ENCODE measurements at places on chromosomes 11 and 22.

DNA sequence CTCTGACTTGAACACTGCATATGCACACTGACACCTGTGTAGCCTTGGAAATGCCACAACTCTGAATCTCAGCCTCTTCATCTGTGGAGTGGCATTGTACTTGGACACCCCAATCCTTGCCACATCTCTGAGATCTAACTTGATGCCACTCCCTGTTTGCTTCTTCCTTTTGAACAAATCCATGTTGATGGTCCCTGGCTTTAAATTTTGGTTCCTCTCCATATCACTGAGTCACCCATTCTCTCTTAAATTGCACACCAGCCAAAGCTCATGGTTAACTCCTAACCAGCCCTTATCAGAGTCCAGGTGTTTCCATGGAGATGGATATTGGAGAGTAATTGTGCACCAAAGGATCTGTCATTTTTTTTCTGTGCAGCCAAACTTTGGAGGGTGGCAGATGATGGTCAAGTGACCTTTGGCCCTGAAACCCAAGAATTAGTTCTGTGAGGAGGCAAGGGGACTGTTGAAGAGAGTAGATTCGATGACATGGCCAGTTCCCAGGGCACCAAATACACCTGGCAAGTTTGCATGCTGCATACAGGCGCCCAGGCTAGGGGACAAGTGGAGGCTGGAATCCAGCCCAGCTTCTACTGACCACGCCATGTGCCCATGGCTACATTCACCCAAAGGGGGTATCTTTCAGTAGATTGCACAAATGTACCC, 25.1 kb upstream of the PAMR1 start:
- no peak for DNase-seq

DNA sequence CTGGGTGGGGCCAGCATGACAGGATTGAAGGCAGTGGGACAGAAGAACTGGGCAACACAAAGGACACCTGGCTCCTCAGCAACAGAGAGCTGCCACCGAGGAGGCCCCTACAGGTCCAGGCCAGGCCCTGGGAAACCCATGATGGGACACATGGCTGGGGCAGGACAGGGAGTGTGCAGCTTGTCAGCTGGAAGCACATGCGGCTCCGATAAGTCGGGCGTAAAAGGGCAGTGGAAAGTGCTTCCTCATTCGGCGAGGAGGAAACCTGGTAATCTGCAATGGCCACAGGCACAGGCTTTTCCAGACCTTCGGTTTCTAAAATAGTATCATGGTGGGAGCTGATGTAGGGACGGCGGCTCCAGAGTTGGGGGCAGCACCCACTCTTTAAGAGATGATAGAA, 16.5 kb downstream of the GNAZ start:
- DNase-seq = no peak

- DNase-seq = no peak
These were observed 41.6 kb downstream of the C11orf96 start for GRCh38 chr11:43984039-43984438.

DNA sequence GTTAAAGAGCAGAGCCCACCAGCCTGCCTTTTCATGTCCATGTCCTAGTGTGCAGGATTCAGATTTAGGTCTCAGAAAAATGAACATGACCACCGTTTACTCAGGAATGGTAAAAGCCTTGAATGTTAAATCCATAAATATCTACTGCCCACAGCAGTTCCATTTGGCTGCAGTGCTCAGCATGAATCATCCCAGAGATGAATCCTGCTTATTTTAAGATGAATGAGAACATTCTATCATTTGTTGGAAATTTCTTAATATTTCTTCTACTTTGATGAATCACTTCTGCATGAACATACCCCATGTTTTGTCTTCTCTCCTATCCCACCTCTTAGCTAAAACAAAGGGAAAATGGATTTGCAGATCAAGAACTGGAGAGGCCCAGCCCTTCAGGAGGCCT, 47.5 kb upstream of the AQP11 start:
- DNase-seq = no peak

DNA sequence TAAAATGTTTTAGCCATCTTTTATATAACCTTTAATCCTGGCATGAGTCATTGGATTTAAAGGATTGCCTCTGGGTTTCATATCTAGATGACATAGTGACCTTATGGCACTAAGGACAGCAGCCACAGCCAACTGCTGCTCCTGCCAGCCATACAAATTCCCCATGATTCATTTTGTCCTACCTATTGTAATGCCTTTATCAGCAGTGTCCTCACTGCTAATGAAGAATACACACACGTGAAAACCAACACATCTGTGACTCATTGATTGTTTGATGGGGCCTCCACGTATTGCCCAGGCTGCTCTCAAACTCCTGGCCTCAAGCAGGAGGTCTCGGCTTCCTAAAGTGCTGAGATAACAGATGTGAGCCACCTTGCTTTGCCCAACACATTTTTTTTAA, 1.8 kb downstream of the LDHAL6A start:
- no peak for DNase-seq

DNA sequence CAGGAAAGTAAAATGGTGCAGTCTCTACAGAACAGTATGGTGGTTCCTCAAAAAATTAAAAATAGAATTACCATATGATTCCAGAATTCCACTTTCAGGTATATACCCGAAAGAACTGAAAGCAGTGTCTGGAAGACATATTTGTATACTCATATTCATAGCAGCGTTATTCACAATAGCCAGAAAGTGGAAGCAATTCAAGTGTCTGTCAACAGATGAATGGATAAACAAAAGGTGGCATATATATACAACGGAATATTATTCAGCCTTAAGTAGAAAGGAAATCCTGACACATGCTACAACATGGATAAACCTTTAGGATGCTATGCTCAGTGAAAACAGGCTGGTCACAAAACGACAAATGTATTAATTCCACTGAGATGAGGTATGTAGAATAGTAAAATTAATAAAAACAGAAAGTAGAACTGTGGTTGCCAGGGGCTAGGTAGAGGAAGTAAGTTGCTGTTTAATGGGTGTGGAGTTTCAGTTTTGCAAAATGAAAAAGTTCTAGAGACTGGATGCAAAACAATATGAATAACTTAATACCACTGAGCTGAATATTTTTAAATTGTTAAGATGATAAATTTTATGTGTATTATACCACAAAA, 14.5 kb downstream of the SAA1 start:
- no peak for DNase-seq

GRCh38 chr11:33529461-33529860, 171.2 kb downstream of the C11orf91 start:
- DNase-seq = no peak

GRCh38 chr11:69664103-69664775, 10.9 kb downstream of the LTO1 start:
- no peak for DNase-seq

DNA sequence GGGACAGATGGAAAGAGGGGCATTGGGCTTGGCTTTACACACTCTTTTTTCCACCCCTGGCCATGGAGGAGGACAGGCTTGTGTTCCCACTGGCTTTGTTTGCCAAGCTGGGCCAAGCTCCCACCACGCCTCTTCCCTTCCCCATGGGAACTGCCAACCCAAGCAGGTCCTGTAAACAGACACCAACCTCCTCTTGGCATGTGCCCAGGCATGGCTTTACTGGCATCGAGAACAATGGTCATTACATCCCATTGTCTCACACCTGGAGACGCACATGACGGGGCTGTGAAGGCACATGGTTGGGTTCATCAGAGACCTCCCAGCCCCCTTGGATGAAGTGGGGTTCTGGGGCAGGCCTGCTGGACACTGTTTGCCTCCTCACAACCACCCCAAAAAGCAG, 11.7 kb downstream of the SEC14L3 start:
- no peak for DNase-seq

DNA sequence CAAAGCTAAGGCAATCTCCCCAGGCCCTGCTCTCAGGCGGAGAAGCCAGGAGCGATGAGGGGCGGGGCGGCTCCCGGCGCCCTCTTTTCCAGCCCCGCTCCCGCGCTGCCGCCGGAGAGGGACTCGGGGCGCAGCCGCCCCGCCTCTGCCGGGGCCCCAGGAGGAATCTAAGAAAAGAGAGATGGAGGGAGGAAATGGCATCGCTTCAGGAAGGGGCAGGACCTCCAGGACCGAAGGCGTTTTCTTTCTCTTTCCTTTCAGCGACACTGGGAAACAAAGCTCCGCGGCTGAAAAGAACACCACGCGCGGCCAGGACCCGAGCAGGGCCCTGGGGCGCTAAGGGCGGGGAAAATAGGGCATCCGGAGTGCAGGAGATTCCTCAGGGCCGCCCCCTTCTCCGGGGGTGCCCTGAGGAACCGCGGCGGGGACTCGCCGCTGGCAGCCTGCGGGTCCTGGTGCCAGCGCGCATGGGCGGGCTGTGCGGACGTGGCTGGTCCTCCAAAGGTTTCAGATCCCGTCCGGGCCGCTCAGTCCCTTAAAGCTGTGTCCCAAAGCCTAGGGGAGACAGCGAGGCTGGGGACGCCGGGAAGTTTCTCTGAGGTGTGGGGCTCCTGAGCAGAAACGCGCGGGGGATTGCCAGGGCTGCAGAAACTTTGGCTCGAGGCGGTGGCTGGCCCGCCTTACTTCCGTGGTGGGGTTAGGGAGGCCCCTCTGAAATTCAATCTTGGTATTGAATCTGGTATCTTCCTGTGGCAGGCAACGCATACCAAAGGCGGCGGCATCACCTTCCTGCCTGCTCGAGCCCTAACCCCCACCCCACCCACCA, 2.8 kb upstream of the BSX start:
- DNase-seq = no peak

- DNase-seq = no peak
These were observed 8.0 kb downstream of the RAC2 start for GRCh38 chr22:37235897-37236607.

DNA sequence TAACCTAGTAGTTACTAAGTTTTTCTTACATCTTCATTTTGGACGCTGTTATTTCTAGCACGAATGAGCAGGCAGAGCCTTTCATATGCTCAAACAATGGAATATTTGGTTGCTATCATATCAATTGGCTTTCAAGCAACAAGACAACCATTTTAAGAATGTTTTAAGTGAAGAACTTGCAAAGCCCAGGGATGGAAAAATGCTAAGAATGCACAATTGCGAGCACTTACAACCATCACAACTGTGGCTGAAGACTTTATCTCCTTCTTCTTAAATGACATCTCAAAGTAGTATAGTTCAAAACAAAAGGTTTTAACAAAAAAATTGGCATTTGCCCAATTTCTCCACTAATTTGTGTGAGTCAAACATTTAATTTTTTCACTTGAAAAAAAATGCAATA, 8.3 kb upstream of the MMP1 start:
- no peak for DNase-seq

DNA sequence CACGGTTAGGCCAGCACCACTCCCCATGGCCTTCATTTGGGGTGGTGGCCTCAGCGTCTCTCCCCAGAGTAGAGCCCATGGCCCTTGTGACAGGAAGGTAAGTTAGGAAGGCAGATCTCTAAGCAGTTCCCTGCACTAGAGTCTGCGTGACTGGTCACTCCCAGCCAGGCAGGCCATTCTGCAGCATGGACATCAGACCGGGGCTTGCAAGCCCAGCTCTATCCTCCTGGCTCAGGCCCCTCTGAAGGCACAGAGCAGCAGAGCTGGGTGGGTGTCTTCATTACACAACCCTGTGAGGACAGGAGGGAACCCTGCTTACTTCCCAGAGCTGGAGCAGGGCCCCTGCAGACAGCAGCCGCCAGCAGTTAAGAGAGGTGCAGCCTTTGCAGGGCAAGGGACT, 77.3 kb downstream of the PIWIL3 start:
- no peak for DNase-seq

DNA sequence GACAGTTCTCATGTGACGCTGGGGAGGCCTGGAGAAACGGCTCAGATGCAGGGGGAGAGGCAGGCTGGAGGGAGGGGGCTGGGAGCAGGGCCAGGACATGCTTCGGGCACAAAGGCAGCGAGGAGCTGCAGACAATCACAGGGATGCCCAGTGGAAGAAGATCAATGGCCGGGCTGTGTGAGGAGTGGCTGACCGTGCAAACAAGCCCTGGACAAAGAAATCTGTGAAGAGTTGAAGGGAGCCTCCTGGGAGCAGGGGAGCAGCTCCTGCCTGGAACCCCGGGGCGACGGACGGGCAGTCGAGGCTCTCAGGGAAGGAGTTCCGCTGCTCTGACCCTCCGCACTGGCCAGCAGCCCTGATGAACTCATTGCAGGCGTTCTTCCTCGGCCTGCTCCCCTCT, 126.7 kb upstream of the B3GAT1 start:
- no peak for DNase-seq

- DNase-seq = no peak
These were observed 2.1 kb downstream of the KMT2A start for GRCh38 chr11:118438314-118438931.

DNA sequence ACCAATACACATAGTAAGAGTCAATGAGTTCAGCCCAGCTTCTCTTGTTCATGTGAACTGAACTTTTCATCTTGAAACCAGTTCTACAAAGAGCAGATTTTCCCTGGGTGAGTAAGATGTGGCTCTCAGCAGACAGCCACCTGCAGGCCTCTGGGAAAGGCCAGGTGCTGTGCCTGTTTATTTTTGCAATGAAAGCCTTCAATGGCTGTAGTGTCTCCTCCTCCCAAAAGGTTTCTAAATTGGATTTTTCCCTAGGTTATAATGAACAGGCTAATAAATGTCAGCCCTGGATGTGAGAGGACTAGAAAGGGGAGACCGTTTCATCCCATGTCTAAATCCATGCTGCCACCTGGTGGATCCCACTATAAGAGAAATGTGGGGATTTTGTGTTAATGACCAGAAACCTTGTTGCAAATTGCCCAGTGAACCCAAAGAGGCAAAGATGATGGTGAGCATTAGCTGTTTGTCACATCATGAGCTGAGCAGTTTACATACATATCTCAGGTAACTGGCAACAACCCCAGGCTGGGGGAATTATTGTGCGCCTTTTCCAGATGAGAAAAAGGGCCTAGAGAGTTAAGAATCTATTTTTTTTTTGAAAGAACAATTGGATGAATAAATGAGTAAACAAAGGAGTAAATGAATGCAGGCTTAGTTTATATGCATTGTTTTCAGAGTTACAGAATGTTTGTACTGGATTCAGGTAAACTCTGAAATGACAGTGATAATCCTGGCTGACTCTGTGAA, 12.7 kb downstream of the C11orf91 start:
- DNase-seq = no peak

- no peak for DNase-seq
These were observed 10.2 kb downstream of the PCNX3 start for GRCh38 chr11:65625628-65626342.

GRCh38 chr11:134752526-134752925, 340.5 kb upstream of the B3GAT1 start:
- DNase-seq = no peak

- no peak for DNase-seq
These were observed 17.2 kb downstream of the MYEOV start for GRCh38 chr11:69310934-69311766.

DNA sequence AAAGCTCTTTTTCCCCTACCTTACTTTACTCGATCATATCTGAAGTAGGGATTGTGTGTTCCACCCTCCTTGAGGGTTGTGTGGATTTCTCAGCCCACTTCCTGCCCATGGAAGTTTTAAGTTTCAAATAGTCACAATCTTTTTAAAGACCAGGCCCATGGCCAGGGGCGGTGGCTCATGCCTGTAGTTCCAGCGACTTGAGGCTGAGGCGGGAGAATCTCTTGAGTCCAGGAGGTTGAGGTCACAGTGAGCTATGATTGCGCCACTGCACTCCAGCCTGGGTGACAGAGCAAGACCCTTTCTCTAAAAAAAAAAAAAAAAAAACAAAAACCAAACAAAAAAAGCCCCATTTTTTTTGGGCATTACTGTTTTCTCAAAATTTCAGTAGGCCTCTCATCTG, 36.3 kb upstream of the LRRC10B start:
- no peak for DNase-seq

Data from stimulated activated CD8-positive, alpha-beta memory T cell treated with anti-CD3 and anti-CD28 coated beads, Interleukin-7, amount 100 ng/mL, for 24 hours (primary cell).